RWPE1 (cell line): ENCODE measurements at places on chromosomes 1 and 21.
A peak's percentile ranks its signal among the peaks of the same experiment; 100 is the strongest.

- peak; percentile 25 for DNase-seq
Measured at GRCh38 chr1:240310226-240310925, 218.7 kb downstream of the FMN2 start.

- DNase-seq, result no peak
Measured at GRCh38 chr21:29074007-29074376, 544 bp upstream of the CCT8 start.

GRCh38 chr1:169124459-169124858 lies 18.0 kb downstream of the ATP1B1 start:
- no peak for DNase-seq

- no peak for DNase-seq
Measured at GRCh38 chr1:59261537-59261936, 35.4 kb upstream of the FGGY start.

DNA sequence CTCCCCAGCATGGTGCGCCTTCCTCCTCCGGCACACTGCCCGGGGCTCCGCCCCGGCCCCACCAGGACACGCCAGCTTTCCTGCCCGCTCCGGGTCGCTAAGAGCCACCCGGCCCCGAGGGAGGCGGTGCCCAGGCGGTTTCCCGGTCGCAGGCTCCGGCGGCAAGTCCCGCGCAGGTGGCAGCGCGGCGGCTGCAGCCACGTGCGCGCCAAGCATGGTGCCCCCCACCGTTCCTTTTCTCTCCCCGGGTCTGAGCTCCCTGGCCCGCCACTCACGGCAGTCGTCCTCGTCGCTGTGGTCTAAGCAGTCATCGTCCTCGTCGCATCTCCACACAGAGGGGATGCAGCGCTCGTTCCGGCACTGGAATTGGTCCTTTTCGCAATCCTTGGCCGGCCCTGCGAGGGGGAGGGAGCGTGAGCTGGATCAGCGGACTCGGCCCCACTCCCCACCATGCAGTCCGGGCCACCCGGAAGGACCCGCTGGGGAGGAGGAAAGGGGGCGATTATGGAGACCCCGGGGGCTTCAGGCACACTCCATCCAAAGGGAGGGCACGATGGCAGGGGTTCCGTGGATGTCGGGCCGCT lies 1.2 kb downstream of the LRP8 start:
- DNase-seq, result peak; percentile 60

GRCh38 chr1:32981003-32981901 lies 16.6 kb upstream of the RNF19B start:
- peak; percentile 80 for DNase-seq

DNA sequence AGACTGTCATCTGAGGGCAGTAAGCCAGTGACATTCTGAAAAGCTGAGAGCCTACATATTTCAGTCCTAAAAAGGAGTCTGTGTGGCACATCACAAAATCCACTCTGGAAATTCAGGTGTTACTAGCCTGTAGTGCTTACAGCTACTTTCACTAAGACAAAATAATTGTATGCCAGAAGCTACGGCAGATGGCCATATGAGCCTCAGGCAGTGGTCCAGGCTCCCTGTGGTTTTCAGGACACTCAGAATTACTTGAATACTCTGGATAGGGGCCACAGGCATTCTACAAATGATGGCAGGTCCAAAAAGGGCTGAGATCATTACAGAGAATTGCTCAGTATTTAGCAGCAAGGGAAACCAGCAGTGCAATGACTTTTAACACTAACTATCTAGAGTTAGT lies 527.1 kb downstream of the MRPL39 start:
- no peak for DNase-seq

- DNase-seq, result no peak
Measured at GRCh38 chr1:4794020-4794780, 139.8 kb downstream of the AJAP1 start.

GRCh38 chr1:184900507-184900906 lies 73.8 kb downstream of the NIBAN1 start:
- no peak for DNase-seq

DNA sequence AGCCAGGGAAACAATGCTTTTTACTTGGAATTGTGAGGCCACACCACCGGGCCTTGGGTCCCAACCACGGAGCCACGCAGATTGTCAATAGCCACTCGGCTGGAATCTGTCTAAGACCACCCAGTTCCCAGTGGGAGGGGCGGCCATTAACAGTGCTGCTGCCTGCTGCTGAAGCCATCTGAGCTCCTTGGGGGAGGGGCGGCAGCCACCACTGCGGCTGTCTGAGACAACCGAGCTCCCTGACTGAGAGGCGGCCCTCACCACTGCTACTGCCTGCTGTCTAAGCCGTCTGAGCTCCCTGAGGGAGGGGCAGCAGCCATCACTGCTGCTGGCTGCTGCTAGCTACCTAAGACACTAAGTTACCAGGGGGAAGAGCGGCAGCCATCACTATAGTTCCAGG lies 64.3 kb downstream of the DMRTA2 start:
- DNase-seq, result no peak

DNA sequence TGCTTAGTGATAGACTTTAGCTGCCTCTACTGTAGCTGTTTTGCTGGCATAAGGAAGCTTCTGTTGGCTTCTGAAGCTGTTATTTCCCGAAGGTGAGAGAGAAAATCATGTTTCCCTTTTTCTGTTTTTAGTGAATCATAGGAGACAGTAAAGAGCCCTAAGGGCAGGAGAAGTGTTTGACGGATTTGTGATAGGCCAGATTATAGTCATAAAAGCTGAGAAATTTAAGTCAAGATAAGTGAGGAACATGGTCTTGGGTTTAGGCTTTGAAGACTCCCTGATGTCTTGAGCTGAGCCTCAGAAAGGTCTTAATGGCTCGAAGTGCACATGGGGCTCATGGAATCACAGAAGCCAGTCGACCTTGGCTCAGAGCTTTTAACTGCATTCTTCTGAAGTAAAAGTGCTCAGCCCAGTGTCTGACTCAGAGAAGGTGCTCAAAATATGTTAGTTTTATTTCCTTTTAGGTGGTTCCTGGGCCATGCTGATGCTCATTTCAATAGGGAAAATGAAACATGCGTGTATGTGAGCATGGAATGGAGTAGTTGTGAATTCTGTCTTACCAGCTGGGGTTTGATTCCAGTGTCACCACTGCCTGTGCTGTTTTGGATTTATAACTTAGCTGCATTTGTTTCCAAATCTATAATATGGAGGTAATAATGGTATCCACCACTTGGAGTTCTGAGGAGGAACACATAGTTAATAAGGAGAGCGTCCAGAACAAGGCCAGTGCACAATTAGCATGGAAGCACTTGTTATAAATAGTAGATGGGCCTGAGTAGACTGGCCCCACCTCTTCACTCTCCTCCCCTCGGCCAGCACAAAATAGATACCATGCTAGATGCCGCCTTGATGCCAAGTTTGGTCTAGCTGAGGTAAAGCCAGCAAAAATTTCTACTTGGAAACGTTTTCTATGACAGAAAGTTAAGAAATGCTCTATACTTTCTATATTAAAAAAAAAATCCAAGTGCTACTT lies 99.2 kb downstream of the C1orf21 start:
- no peak for DNase-seq

GRCh38 chr1:225812488-225813213 lies 2.7 kb downstream of the EPHX1 start:
- no peak for DNase-seq
